ENCODE measurements at places on chromosomes 16 and 17. TPM values are rescaled to one million over a fixed set of nuclear protein-coding genes. Genes with fewer than 3 reads are reported as not detected.
A peak's percentile ranks its signal among the peaks of the same experiment; 100 is the strongest.

DNA sequence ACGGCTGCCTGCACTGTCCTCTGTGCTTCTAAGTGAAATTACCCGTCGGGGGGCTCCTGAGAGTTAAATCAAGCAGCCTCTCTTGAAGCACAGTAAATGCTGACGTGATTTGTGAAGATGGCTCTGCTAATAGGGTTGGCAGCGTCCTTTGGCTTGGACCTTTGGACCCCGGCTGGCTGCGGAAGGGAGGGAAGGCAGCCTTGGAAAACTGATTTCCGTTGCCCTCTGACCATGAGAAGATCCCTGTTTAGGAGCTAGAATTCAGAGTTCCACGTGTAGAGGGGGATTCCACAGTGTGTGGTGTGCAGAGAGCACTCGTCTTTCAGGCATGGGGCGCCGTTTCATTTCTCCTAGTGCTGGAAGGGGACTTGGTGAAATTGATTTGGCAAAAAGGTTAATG is 640.8 kb downstream of the WWOX start:
- DNase-seq: no peak

DNA sequence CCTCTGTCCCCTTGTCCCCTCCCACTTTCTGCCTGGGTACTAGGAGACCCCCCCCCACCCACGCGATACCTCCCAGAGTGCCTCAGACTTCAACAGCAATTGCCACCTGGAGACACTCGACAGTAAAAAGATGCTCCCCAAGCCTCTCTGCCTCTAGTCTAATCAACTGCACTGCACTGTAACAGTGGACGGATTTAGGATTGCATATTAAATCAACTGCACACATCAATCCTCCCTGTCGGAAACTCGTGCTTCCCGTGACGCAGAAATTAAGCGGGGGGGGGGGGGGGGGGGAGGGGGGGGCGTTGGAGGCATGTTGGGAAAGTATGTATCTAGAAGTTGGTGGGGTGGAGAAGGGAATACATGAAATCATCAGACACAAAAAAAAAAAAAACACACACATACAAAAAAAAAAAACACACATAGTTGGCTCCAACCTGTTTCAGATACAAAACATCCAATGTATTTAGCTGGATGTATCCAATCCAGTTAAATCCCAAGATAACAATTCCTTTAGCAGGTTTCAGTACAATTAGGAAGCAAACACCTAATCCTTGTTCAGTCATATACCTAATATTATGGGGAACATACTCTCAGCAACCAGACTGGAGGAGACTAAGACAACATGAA is 29.7 kb downstream of the FAM222B start:
- no peak for DNase-seq

DNA sequence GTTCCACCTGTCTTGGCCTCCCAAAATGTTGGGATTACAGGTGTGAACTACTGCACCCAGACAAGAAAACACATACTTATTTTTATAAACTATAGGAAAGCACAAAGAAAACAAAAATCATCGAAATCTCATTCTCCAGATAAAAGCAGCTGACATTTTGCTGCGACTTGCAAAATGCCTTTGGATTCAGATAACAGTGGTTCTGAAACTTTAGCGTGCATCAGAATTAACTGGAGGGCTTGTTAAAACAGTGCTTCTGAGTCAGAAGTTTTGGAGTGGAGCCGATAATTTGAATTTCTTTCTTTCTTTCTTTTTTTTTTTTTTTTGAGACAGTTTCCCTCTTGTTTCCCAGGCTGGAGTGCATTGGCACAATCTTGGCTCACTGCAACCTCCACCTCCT is 17.7 kb upstream of the GJD3 start:
- DNase-seq: no peak

DNA sequence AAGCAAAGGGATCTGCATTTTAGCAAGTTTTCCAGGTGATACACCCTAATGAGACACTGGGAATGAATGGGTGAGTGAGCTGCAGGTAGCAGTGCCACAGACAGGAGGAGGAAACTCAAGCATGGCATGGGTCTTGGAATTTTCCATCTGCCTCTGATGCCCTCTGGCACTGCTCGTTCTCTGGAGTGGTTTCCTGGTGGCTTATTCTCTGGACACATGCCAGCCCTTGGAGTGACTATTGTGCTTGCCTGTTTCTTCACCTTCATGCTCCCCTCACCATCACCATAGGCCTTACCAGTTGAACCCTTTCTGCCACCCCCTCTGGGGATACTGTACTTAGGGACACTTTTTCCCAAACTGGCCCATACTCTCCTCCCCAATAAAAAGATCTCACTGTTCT is 1.6 kb downstream of the COASY start:
- DNase-seq: no peak

- peak; percentile 85 for DNase-seq
Measured at GRCh38 chr16:89031715-89032659, 55.0 kb upstream of the CBFA2T3 start.

DNA sequence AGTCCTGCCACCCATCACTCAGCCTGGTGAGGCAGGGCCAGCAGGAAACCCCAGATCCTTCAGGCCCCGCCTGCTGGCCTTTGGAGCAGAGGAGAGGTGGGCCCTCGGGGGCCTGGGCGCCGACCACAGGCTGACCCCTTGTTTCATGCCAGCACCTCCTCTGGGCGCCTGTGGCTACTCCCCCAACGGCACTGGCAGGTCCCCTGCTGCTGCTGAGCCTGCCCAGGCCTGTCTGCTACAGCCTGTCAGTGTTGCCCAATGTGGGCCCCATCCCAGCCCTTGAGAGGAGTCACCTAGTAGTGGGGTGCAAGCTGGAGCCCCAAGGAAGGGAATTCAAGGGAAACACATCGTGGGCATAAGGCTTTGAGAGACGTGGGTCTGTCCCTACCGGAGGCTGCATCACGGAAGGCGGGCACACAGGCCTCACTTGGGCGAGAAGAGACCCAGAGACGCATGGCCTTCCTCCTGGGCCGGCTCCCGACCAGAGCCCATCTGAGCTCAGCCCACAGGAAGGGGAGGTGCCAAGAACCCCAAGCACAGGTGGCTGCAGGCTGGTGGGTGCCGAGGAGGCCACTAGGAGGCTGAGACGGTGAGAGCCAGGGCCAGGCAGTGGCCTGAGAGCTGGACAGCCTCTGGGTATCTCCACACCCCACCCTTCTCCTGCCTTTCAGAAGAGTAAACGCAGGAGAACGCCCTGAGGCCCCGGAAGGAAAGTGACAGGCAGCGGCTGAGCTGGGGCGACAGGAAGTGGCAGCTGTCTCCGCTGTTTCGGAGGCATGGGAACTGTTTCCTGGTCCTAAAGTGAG is 8.0 kb upstream of the FASN start:
- DNase-seq: peak; percentile 50

GRCh38 chr16:17654571-17654970 is 183.8 kb upstream of the XYLT1 start:
- DNase-seq: no peak

- no peak for DNase-seq
Measured at GRCh38 chr17:61538480-61538879, 52.5 kb downstream of the NACA2 start.

DNA sequence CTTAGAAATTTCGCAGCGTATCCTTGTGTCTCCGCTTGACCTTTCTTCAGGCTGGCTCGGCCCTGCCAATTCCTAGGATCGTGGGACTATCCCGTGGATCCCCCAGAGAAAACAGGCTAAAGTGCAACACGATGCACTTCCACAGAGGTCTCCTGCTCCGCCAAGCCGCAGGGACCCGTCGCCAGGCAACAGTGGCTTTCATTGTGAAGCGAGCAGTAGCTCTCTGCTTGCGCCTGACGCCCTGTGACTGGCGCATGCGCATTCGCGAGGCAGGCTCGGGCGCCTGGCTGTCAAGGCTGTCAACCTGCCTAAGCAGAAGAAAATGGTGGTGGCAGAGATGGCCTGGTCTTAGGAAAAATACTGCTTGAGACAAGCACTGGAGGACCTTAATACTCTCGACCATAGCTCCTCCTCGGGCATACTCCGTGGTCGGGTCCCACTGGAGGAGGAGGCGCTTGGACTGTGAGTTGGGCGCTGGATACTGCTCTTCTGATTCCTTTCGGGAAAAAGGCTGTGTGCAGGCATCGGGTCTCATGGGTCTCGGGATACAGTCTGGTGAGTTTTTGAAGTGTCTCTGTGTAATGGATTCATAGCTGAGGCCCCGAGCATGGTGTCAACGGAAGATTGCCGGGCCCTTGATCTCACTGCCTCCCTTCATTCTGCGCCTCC is 2336.1 kb downstream of the TP53TG3F start:
- no peak for DNase-seq

GRCh38 chr17:44801880-44802279 is 28.2 kb downstream of the GJC1 start:
- no peak for DNase-seq

- DNase-seq: no peak
Measured at GRCh38 chr16:535446-536405, 8.2 kb downstream of the CAPN15 start.

DNA sequence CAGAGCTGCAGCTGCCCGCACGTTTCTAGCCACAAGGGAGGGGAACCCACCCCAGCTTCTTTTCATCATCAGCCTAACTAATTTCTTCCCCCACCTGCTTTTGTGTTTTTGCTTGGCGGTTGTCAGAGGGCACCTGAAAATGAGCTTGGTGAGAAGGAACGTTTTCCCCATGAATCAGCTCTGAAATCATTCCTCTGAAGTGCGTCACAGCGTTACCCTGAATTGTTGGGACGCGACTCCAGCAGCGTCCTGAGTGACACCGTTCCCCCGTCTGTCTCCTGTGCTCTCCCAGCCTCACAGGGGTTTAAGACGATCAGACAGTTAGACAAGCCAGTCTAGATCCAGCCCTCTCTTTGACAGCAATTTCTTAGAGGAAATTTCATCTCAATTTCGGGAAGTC is 722.9 kb upstream of the EEF2KMT start:
- DNase-seq: no peak

GRCh38 chr16:14284930-14285512 is 213.9 kb downstream of the MRTFB start:
- no peak for DNase-seq

GRCh38 chr16:83674931-83675535 is 132.7 kb upstream of the HSBP1 start:
- DNase-seq: no peak

- DNase-seq: no peak
Measured at GRCh38 chr16:49324703-49325102, 43.1 kb upstream of the CBLN1 start.

DNA sequence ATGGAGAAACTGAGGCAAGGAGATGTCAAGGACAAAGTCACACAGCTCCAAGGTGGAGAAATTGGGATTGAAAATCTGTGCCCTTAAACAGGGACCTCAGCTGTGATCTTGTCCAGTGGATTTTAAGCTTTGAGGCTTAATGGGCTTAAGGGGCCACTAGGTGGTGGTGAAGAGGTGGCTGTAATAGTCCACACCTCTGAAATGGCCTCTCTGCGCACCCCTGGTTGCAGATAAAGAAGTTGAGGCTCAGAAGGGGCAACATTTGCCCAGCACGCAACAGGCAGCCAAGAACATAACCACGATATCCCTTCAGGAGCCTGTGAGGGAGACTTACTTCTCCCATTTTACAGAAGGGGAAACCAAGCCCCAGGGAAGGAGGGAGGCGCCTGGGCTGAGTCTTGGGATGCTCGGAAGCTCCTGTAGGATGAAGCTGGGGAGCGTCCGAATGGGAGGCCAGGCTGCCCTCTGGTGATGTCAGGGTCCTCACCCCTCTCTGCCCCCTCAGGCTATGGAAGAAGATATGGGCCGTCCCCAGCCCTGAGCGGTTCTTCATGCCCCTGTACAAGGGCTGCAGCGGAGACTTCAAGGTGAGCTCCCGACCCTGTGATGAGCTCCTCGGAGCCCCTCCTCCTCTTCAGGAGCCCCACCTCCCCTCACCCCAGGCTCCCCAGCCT is 43.7 kb downstream of the IL21R start:
- DNase-seq: no peak

- DNase-seq: no peak
Measured at GRCh38 chr17:81719410-81720266, 7.6 kb downstream of the SLC25A10 start.

GRCh38 chr17:74512036-74512435 is 19.2 kb downstream of the CD300LB start:
- DNase-seq: no peak

DNA sequence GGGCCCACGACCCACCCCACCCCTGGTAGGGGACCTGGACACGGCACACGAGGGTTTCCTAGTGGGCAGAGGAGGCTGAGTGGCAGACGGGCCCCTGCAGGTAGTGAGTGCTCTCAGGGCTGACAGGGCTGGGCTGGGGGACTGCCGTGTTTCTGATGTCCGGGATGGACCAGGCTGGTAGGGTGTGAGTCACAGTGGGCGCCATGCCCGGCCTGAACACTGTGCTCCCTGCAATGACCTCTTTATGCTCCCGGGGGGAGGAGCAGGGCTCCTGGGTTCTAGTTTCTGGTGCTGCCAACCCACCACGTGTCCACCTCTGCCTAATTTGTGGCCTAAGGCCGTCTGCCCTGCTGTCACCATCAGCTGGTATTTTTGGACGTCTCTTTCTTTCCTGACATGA is 26.3 kb downstream of the ARHGAP23 start:
- DNase-seq: no peak

GRCh38 chr17:10435096-10435495 is 13.3 kb upstream of the MYH8 start:
- DNase-seq: no peak

- peak; percentile 27 for DNase-seq
Measured at GRCh38 chr16:49469930-49470451, 96.4 kb downstream of the C16orf78 start.

GRCh38 chr16:30700491-30700890 is 1.5 kb downstream of the SRCAP start:
- no peak for DNase-seq

DNA sequence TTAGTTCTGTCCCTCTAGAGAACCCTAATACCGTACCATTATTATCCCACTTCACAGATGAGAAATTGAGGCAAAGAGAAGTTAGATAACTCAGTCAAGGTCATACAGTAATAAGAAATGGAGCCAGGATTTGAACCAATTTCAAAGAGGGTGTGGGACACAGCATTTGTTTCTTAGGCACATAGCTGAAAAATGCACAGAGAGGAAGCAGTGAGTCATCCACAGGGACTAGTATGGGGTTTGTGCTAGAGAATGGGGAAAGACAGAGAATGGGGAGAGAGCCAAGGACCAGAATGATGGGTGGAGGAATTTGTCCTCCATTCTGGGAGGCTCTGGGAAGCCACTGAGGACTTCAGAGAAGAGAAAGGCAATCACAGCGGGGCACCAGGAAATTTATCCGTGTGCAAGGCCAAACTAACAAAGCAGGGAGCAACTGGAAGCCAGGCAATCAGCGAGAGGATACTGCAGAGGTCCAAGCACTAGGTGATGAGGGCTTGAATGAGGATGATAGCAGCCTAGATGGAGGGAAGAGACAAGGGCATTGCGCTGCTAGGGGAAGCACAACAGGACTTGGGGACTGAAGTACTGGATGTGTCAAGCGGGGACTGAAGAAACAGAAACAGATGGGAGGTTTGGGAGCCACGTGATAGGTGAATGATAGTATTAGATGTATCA is 78.1 kb upstream of the ZFHX3 start:
- peak; percentile 18 for DNase-seq

The ITGAX gene
- total RNA-seq: 5.5 TPM

The DHRS7C gene
- not detected for total RNA-seq

The LPCAT2 gene
- total RNA-seq: 0.22 TPM

The FBF1 gene
- 23.9 TPM for total RNA-seq

The SLC16A11 gene
- 1.1 TPM for total RNA-seq

The TEDC2 gene
- total RNA-seq: 0.27 TPM

The CLEC19A gene
- total RNA-seq: not detected

The TPSB2 gene
- not detected for total RNA-seq

The KCNJ18 gene
- not detected for total RNA-seq

The KRT27 gene
- not detected for total RNA-seq

The EFCAB5 gene
- total RNA-seq: 0.25 TPM

The TEX19 gene
- not detected for total RNA-seq

The CNTROB gene
- total RNA-seq: 21.9 TPM

The ERAL1 gene
- 15.6 TPM for total RNA-seq

The CCL16 gene
- not detected for total RNA-seq

The IRX3 gene
- total RNA-seq: not detected

The RAC3 gene
- 5.3 TPM for total RNA-seq
